ENCODE measurements at places on chromosomes 4 and X. TPM values are rescaled to one million over a fixed set of nuclear protein-coding genes. Genes with fewer than 3 reads are reported as not detected.
A peak's percentile ranks its signal among the peaks of the same experiment; 100 is the strongest.

GRCh38 chrX:48022738-48023137 is 15.9 kb downstream of the SPACA5 start:
- H3K4me1 ChIP-seq = no peaks in the 10 kb centered on the region
- H3K27me3 ChIP-seq = no peaks in the 10 kb centered on the region
- H3K27ac ChIP-seq = no peak overlapping the region
- no peak overlapping the region for H3K4me3 ChIP-seq
- no peaks in the 10 kb centered on the region for H3K36me3 ChIP-seq

- no peak for DNase-seq
- no peaks in the 10 kb centered on the region for H3K4me1 ChIP-seq
- H3K36me3 ChIP-seq = no peaks in the 10 kb centered on the region
- no peak overlapping the region for H3K27ac ChIP-seq
- H3K4me3 ChIP-seq = no peak overlapping the region
Observed at GRCh38 chr4:147863808-147864472, 132.1 kb downstream of the ARHGAP10 start.

DNA sequence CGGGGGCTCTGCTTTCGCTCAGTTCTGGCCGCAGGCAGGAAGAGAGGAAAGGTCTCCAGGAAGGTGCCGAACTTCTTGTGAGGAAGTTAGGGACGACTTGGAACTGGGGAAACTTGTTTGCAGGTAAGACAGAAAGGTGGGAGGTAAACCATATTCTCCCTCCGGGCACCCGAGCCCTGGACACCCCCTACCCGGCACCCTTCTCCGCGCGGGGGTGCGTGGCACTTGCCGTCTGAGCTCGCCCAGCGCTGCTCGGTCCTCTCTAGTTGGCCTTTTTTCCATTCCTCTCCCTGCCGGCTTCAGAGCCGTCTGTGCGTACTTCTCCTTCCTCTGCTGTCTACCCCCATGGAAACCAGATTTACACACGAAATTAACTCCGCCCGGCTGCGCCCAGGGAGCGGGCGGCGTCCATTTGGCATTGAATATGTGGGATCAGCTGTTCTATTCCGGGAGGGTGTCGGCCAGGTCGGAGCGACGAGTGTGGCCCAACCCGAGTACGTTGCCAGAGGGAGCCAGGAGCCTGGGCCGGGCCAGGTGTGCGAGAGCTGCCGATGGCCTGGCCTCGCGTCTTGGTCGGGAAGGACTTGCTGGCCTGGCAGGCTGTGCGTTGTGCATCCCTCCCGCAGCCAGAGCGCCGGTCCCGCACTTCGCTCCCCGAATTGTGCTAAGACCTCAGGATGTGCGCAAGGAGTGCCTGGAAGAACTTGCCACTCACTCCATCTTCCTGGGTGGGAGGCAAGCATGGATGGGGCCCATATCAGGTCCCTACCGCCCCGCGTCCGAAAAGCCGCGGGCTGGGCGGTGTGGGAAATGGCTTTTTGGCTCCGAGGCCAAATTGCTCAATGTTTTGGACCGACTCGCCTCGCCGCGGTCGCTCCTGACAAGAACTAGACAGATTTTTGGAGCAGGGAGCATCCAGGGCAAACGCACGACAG is 1.7 kb downstream of the PDGFRA start:
- peaks cover 22% of the 10 kb centered on the region for H3K4me1 ChIP-seq
- H3K4me3 ChIP-seq = no peak overlapping the region

DNA sequence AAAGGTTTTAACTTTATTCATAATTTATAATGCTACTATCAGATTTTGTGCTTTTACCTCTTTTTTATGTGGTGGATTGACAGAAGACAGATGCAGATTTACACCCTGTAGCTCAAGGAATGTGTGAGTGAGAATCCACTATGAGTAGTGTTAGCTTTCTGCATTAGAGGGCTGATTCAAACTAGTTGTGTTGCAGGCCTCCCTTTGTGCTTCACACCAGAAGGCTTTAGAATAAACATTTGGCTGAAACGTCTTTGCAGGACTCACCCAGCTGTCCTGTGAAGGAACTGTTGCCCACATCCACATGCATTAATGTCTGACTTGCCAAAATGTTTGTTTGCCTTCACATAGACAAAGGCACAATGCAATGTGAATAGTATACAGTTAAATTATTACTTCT is 127.0 kb downstream of the PCDH7 start:
- no peak for DNase-seq
- H3K4me3 ChIP-seq = no peak overlapping the region
- no peak overlapping the region for H3K27ac ChIP-seq
- H3K4me1 ChIP-seq = no peaks in the 10 kb centered on the region
- H3K36me3 ChIP-seq = no peaks in the 10 kb centered on the region

DNA sequence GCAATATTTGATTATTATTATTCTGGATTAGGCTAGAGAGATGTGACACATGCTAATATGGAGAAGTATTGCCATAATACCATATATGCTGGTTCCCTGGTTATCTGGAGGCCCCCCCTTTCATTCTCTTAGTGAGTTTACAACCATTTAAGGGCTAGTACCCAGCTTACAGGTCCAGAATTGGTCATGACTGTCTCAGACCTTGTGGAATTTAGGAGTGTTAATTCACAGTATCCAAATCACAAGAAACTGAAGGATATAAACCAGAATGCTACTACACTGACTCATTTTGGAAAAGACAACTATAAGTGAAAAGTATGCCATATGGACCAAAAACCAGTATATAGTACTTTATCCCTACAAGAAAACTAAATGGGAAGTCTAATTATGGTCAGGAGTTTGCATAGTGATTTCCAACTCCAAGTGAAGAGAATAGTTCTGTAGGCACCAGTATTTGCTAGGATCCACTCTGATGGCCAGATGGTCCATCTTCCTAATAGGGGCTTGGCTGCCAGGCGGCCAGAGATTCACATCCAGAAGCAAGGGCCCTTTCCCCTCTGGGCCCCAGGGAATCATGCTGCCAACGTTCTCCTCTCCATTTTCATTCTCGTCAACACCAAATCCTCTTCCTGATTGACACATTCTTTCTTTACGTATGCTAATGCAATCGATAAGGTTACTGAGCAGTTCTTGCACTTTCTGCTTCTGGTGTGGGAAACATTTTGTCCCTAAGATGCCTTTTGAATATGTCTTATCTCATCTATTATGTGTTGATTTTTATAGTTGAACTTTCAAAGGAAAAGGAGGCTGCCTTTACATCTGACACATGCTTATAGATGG is 123.6 kb downstream of the SHROOM3 start:
- H3K27ac ChIP-seq = no peak overlapping the region
- no peaks in the 10 kb centered on the region for H3K36me3 ChIP-seq
- H3K27me3 ChIP-seq = peaks cover 4% of the 10 kb centered on the region
- H3K4me1 ChIP-seq = no peaks in the 10 kb centered on the region
- no peak overlapping the region for H3K4me3 ChIP-seq
- DNase-seq = no peak

- no peak overlapping the region for H3K27ac ChIP-seq
- DNase-seq = peak; percentile 6
- H3K27me3 ChIP-seq = no peaks in the 10 kb centered on the region
- H3K36me3 ChIP-seq = no peaks in the 10 kb centered on the region
Observed at GRCh38 chrX:13690836-13691235, 1.9 kb downstream of the RAB9A start.

DNA sequence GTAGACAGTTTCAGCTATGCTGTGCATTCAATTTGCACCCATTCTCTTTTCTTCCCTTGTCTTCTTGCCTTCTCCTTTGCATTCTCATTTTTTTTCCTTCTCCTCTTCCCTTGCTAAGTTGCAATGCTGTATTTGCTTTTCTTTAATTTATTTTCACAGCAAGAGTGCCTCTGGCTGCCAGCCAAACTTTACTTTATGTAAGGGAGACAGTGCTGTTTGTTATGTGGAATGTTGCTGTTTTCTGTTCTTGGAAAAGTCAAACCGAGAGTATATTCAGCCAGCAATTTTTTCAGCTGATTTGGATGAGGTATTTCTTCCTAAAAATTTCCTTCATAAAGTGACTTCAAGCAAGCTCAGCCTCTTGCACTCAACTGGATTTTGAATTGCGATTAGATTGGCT is 1293.4 kb downstream of the ARAP2 start:
- H3K4me1 ChIP-seq = no peaks in the 10 kb centered on the region
- no peaks in the 10 kb centered on the region for H3K27me3 ChIP-seq
- DNase-seq = no peak
- no peaks in the 10 kb centered on the region for H3K36me3 ChIP-seq
- no peak overlapping the region for H3K27ac ChIP-seq

DNA sequence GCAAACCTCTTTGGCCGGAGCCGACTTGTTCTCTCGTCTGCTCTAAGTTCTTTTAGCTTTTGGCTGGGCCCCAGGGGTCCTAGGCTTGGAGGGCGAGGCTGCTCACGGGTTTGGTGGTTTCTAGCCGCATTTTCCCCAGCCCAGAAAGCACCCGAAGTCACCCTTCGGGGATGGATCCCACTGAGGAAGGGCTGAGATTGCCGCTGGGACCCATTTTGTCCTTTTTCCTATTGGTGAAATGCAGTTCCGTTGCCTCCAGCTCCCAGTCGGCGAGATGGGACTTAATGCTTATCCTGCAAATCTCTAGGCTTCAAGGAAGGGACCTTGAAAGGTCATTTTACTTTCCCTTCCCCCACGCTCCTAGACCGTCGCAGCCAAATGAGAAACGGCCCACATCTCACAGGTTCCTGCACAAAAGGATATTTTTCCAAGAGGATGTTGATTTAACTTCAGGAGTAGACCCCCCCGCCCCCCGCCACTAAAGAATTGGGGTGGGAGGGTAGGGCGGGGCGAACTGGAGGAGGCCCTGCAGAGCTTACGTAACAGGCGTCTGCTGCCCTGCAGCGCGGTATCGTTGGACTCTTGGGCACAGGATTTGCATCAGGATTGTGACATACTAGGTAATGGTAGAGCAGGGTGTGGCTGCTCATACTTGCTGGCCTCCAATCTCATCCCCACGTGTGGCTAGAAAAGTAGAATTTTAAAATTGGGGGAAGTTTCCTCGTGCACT is 564 bp downstream of the PGK1 start:
- DNase-seq = peak; percentile 38
- peaks cover 47% of the 10 kb centered on the region for H3K4me1 ChIP-seq
- no peaks in the 10 kb centered on the region for H3K27me3 ChIP-seq
- peak overlapping the region; percentile 98 for H3K27ac ChIP-seq
- peak overlapping the region; percentile 98 for H3K4me3 ChIP-seq
- H3K36me3 ChIP-seq = peaks cover 8% of the 10 kb centered on the region

GRCh38 chrX:15437724-15438123 is 53.5 kb upstream of the VEGFD start:
- no peak for DNase-seq
- H3K36me3 ChIP-seq = no peaks in the 10 kb centered on the region
- H3K27ac ChIP-seq = no peak overlapping the region
- H3K4me3 ChIP-seq = no peak overlapping the region
- H3K27me3 ChIP-seq = no peaks in the 10 kb centered on the region
- no peaks in the 10 kb centered on the region for H3K4me1 ChIP-seq

- no peak for DNase-seq
- H3K27ac ChIP-seq = no peak overlapping the region
- no peaks in the 10 kb centered on the region for H3K27me3 ChIP-seq
- no peaks in the 10 kb centered on the region for H3K4me1 ChIP-seq
Observed at GRCh38 chr4:16238327-16238726, 12.1 kb upstream of the TAPT1 start.

GRCh38 chr4:185134307-185134869 is 8.7 kb upstream of the SLC25A4 start:
- no peak overlapping the region for H3K27ac ChIP-seq
- no peak overlapping the region for H3K4me3 ChIP-seq
- H3K27me3 ChIP-seq = no peaks in the 10 kb centered on the region
- H3K4me1 ChIP-seq = no peaks in the 10 kb centered on the region
- DNase-seq = peak; percentile 39

Gene S100P
- polyA plus RNA-seq = 1.7 TPM

Gene TSR2
- polyA plus RNA-seq = 67.7 TPM

Gene NMU
- polyA plus RNA-seq = 2.2 TPM

Gene STBD1
- 1.8 TPM for polyA plus RNA-seq

Gene SHOX
- polyA plus RNA-seq = not detected

Gene IL2
- polyA plus RNA-seq = 0.46 TPM
